ENCODE measurements at places on chromosomes 5 and 9.

DNA sequence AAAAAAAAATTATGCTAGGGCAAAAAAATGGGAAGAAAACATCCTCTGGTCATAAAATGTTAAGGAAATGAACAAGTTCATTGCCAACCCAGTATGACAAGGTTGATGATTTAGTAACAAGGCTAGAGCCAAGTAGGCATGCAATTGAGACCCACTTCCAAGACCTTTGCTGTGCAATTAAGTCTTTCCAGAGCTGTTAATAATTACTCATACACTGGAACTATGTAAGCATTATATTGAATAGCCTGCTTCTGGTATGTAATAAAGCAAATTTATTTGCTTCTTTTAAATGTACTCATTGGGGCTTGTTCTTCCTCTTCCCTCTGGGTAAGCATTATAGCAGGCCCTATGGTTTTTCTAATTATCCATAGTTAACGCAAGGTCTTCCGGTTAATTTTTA, 32.5 kb upstream of the SNAPC3 start:
- DNase-seq = no peak

DNA sequence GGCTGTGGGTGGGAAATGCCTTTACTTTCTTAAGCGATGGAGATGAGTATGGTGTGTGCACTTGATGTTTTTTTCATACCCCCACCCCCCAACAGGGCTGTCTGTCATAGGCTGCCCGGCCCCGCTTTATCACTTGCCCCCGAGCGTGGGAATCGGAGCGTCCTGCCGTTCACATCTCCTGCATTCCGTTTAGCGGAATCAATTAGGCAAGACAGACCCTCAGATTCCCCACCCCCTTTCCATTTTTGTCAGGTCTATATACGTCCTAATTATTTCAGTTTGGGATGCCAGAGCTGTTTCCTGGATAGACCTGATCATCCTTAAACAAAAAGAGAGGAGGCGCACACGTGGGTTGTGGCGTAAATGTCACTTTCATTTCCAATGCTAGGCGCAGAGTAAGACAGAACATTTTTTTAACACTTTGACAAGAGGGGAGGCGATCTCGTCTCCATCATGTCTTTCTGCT, 217.2 kb downstream of the MEF2C start:
- DNase-seq = no peak

- no peak for DNase-seq
Observed at GRCh38 chr5:38591523-38591849, 35.0 kb upstream of the LIFR start.

DNA sequence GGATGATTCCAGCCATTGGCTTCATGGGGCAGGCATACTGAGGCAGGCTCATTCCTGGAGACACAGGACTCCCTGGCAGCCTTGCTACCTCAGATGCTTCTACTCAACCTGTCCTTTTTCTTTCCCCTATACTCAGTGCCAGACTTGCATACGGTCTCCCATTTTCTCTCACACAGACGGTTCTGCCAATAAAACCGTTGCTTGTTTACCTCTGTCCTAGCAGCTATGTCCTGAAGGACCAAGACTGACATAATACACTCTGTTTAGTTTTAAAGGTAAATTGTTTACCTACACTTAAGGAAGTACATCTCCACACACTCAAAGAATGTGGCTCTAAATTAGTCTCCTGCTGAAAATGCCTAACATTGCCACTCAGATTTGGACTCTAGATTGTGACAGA, 151.0 kb upstream of the RFX3 start:
- DNase-seq = no peak

- DNase-seq = no peak
Observed at GRCh38 chr9:138003485-138004190, 126.1 kb downstream of the CACNA1B start.

All from hippocampal formation (tissue), 2 donors.